ENCODE measurements at places on chromosomes 6 and 20. TPM values are rescaled to one million over a fixed set of nuclear protein-coding genes. Genes with fewer than 3 reads are reported as not detected.

DNA sequence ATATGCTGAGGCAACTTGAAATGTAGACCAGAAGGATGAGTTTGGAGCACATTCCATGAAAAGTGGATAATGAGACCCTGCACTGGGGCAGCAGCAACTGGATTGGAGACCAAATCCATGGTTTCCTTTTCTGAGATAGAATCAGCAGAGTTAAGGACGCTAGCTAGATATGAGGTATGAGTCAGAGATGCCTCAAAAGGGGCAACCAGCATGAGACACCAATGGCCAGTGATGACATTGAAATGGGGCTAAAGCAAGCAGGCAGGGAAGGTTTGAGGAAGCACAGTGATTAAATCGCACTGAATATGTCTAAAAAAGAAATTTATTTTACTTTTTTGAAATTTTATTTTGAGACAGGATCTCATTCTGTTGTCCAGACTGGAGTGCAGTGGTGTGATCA lies 802.4 kb downstream of the TFAP2A start:
- H3K27ac ChIP-seq = no peak overlapping the region
- H3K36me3 ChIP-seq = no peaks in the 10 kb centered on the region
- no peaks in the 10 kb centered on the region for H3K27me3 ChIP-seq

HCK gene
- not detected for total RNA-seq

DNA sequence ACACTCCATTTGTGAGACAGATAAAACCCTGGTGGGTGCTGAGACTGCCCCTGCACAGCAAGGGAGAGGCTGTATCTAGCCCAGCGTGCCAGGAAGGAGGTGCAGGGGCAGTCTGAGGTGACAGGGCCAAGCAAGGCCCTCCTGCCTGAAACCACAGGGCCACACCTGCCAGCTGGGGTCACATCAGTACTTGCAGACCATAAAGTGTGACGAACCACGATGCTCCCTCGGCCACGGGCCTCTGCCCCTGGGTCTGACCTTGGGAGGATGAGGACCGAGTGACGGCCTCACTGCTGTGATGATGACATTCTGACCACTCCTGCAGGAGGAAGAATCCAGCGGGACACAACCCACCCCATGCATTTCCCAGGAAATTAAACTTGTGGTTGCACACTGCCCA lies 75.1 kb downstream of the NINL start:
- DNase-seq = no peak
- no peak overlapping the region for H3K4me3 ChIP-seq
- no peaks in the 10 kb centered on the region for H3K4me1 ChIP-seq
- H3K27me3 ChIP-seq = no peaks in the 10 kb centered on the region
- no peak overlapping the region for H3K27ac ChIP-seq

- no peak overlapping the region for H3K4me3 ChIP-seq
- H3K27me3 ChIP-seq = no peaks in the 10 kb centered on the region
- H3K27ac ChIP-seq = no peak overlapping the region
- no peaks in the 10 kb centered on the region for H3K4me1 ChIP-seq
- no peak for DNase-seq
Measured at GRCh38 chr6:148247386-148248063, 95.1 kb upstream of the SASH1 start.

OR2H2 gene
- total RNA-seq = not detected

DDX43 gene
- total RNA-seq = not detected

GRCh38 chr6:44261581-44261980 lies 3.8 kb downstream of the NFKBIE start:
- no peak overlapping the region for H3K27ac ChIP-seq
- H3K4me1 ChIP-seq = peaks cover 20% of the 10 kb centered on the region
- H3K36me3 ChIP-seq = no peaks in the 10 kb centered on the region
- DNase-seq = no peak

LY6G6C gene
- not detected for total RNA-seq

GRCh38 chr20:49569411-49570115 lies 1.6 kb upstream of the PTGIS start:
- no peaks in the 10 kb centered on the region for H3K36me3 ChIP-seq
- H3K27ac ChIP-seq = no peak overlapping the region
- peak; percentile 21 for DNase-seq
- peaks cover 37% of the 10 kb centered on the region for H3K4me1 ChIP-seq
- H3K27me3 ChIP-seq = no peaks in the 10 kb centered on the region

DNA sequence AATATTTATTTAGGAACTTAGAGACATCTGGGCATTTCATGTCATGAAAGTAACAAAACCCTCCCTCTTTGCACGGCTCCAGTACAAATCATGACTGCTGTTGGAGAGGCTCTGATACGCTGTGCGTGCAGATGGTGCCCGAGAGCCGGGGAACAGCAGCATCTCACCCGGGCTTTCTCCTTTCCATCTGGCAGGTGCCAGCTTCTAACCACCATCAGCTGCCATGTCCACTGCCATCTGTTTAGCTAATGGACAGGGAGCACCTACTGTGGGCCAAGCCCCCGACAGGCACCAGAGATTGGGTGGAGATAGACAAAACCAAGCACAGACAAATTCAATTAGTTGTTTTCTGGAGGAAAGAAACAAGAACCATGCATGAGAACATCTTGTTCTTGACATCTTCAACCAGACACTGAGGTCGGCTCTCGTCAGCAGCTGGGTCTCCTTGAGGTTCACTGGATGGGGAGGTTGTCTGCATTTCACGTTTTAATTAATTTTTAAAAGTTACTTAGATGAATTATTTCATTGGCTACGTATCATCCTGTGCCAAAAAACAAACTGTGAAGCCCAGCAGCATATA lies 323.7 kb downstream of the THBS2 start:
- no peak overlapping the region for H3K27ac ChIP-seq
- no peaks in the 10 kb centered on the region for H3K36me3 ChIP-seq
- H3K4me1 ChIP-seq = no peaks in the 10 kb centered on the region
- DNase-seq = no peak
- no peaks in the 10 kb centered on the region for H3K27me3 ChIP-seq

SLC17A1 gene
- not detected for total RNA-seq

VGLL2 gene
- not detected for total RNA-seq

DNA sequence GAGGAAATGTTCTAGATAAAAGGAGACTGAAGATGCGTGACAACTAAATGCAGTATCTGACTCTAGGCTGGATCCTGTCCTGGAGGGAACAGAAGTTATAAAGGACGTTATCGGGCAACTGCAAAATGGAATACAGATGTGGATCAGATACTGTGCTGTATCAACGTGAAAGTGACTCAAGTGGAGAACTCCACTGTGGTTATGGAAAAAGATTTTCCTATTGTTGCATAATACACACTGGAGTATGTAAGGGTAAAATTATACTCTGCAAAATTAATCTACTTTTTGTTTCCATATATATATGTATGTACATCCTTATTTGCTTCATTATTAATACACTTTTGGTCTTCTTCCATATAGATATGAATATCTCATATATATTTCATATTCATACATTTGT lies 654.0 kb downstream of the QKI start:
- H3K36me3 ChIP-seq = no peaks in the 10 kb centered on the region
- peaks cover 15% of the 10 kb centered on the region for H3K4me1 ChIP-seq
- H3K27me3 ChIP-seq = no peaks in the 10 kb centered on the region
- no peak for DNase-seq
- no peak overlapping the region for H3K4me3 ChIP-seq

NT5E gene
- total RNA-seq = not detected

CDH4 gene
- 6.5 TPM for total RNA-seq

- H3K36me3 ChIP-seq = no peaks in the 10 kb centered on the region
- no peak overlapping the region for H3K27ac ChIP-seq
- no peaks in the 10 kb centered on the region for H3K4me1 ChIP-seq
- H3K27me3 ChIP-seq = no peaks in the 10 kb centered on the region
- H3K4me3 ChIP-seq = no peak overlapping the region
- DNase-seq = no peak
Measured at GRCh38 chr6:65501045-65501444, 206.0 kb downstream of the EYS start.

- H3K36me3 ChIP-seq = no peaks in the 10 kb centered on the region
- peaks cover under 1% of the 10 kb centered on the region for H3K27me3 ChIP-seq
- H3K4me3 ChIP-seq = no peak overlapping the region
- H3K27ac ChIP-seq = no peak overlapping the region
Measured at GRCh38 chr6:137291441-137291840, 72.3 kb upstream of the IFNGR1 start.

- H3K27ac ChIP-seq = no peak overlapping the region
- H3K36me3 ChIP-seq = no peaks in the 10 kb centered on the region
- no peaks in the 10 kb centered on the region for H3K4me1 ChIP-seq
- H3K4me3 ChIP-seq = no peak overlapping the region
Measured at GRCh38 chr20:19938421-19939090, 78.6 kb upstream of the NAA20 start.

- no peak overlapping the region for H3K27ac ChIP-seq
- no peak overlapping the region for H3K4me3 ChIP-seq
- H3K36me3 ChIP-seq = no peaks in the 10 kb centered on the region
- peaks cover 9% of the 10 kb centered on the region for H3K4me1 ChIP-seq
- DNase-seq = no peak
- no peaks in the 10 kb centered on the region for H3K27me3 ChIP-seq
Measured at GRCh38 chr20:44349349-44349748, 6.2 kb upstream of the HNF4A start.

TFAP2D gene
- not detected for total RNA-seq

DNA sequence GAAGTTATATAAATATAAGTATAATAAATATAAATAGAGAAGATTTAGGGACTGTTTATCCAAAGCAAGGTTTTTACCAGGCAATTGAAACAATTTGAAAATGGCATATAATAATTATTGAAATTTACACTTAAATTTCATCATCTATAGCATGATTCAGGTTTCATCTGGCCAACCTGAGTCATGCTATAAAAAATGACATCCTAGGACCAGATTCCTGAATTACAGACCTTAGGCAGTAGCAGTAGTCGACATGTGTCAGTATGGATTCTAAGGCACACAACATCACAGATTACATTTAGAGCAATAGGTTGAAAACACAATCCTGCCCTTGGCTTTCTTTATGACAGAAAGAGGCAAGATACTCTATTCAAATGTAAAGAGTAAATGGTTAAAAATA lies 592.3 kb downstream of the PHF3 start:
- no peak for DNase-seq
- no peaks in the 10 kb centered on the region for H3K27me3 ChIP-seq
- no peaks in the 10 kb centered on the region for H3K36me3 ChIP-seq
- H3K4me1 ChIP-seq = no peaks in the 10 kb centered on the region
- H3K4me3 ChIP-seq = no peak overlapping the region

DNA sequence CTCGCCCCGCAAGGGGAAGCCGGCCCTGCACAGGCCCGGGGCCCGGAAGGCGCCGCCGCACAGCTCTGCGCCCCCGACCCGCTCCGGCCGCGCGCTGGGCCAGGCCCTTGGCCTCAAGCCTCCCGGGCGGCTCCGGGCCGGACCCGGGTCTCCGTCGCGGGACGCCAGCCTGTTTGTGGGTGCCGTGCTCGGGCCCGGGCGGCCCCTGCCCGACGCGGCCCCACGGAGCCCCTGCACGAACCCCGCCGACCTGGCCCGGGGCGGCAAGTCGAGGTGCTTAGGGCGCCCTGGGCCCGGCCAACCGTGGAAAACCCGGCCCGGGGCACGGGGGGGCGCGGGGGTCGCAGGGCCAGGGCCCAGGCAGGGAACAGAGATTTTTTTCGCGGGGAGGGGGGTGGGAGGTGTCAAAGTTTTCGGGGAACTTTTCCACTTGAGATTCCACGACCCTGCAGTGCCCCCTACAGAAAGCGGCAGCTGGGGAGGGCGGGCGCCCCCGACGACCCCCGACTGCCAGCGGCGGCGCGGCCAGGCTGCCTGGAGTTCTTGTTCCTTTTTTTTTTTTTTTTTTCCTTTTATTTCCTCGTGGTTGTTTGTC lies 805 bp upstream of the STX16 start:
- peak overlapping the region; percentile 85 for H3K4me3 ChIP-seq

DNA sequence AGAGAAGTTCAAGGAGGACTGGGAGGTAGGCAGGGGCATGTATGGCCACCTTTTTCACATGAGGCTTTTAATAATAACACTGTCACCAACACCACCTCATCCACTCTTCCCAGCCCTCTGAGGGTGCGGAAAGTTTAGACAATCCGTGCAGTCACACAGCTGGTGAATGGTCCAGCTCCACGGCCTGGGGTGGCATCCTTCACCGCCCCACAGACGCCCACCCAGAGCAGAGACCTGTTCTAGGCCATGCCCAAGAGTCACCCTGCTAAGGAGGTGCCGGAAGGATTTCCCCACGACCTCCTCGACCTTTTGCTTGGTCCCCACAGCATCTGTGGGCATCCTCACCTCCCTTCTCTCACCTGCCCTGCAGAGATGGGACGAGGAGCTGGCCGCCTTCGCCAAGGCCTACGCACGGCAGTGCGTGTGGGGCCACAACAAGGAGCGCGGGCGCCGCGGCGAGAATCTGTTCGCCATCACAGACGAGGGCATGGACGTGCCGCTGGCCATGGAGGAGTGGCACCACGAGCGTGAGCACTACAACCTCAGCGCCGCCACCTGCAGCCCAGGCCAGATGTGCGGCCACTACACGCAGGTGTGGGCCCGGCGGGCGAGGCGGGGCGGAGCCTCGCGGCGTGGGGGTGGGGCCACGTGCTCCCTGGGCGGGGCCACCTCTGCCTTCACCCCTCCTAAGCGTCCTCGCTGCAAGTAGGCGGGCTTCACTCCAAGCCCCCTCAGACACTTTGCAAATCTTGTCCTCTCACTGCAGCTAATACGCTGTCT lies 4.4 kb downstream of the PI16 start:
- no peaks in the 10 kb centered on the region for H3K36me3 ChIP-seq
- DNase-seq = no peak
- no peak overlapping the region for H3K27ac ChIP-seq

SIGLEC1 gene
- total RNA-seq = not detected

- no peak overlapping the region for H3K27ac ChIP-seq
- H3K36me3 ChIP-seq = no peaks in the 10 kb centered on the region
- DNase-seq = peak; percentile 27
- peaks cover 97% of the 10 kb centered on the region for H3K27me3 ChIP-seq
- H3K4me1 ChIP-seq = peaks cover 12% of the 10 kb centered on the region
Measured at GRCh38 chr20:23042270-23042669, 7.2 kb downstream of the SSTR4 start.

GRCh38 chr6:72032086-72032485 lies 145.7 kb downstream of the RIMS1 start:
- H3K27me3 ChIP-seq = no peaks in the 10 kb centered on the region
- H3K4me3 ChIP-seq = no peak overlapping the region
- H3K27ac ChIP-seq = no peak overlapping the region
- no peak for DNase-seq

DNA sequence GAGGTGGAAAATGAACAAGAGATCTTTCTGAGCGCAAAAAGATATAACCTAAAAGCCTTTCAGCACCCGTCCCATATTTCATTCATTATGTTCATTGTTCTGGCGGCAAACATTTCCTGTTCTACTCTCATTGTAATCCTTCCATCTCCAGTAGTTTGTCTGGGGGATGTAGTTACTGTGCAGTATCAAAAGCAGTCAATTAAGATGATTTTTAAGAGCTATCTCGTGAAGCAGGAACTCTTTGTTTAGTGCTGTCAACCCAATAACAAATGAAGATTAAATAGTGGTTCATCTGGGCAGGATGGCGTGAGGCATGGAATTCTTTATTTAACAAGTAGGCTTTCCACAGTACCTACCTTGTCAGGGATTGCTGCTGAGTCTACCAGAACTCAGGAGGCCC lies 876.7 kb downstream of the HACE1 start:
- no peak overlapping the region for H3K27ac ChIP-seq
- no peak for DNase-seq
- peaks cover 3% of the 10 kb centered on the region for H3K4me1 ChIP-seq
- H3K27me3 ChIP-seq = no peaks in the 10 kb centered on the region

All from neural progenitor cell (in vitro differentiated cells).